ENCODE measurements at places on chromosomes 6 and 20. TPM values are rescaled to one million over a fixed set of nuclear protein-coding genes. Genes with fewer than 3 reads are reported as not detected.

DNA sequence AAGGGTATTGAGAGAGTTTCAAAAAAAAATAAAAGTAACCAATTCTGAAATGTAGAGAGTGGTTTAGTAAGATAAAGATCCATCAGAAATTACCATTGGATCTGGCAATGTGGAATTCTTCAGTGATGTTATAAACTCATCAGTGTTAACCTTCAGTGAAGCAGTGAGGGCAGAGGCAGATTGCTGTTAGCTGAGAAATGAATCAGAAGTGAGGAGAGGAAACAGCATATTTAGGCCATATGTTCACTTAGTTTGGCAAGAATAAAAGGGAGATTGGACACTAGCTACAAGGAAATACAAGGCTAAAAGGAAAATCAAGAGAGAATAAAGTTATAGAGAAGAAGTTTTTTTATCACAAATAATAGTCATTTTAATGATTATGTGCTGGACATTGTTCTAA is 9.6 kb downstream of the KCNQ5 start:
- no peaks in the 10 kb centered on the region for H3K4me1 ChIP-seq
- no peak overlapping the region for H3K4me3 ChIP-seq
- no peak overlapping the region for H3K27ac ChIP-seq
- no peak for DNase-seq
- H3K36me3 ChIP-seq: no peaks in the 10 kb centered on the region
- H3K27me3 ChIP-seq: no peaks in the 10 kb centered on the region

DNA sequence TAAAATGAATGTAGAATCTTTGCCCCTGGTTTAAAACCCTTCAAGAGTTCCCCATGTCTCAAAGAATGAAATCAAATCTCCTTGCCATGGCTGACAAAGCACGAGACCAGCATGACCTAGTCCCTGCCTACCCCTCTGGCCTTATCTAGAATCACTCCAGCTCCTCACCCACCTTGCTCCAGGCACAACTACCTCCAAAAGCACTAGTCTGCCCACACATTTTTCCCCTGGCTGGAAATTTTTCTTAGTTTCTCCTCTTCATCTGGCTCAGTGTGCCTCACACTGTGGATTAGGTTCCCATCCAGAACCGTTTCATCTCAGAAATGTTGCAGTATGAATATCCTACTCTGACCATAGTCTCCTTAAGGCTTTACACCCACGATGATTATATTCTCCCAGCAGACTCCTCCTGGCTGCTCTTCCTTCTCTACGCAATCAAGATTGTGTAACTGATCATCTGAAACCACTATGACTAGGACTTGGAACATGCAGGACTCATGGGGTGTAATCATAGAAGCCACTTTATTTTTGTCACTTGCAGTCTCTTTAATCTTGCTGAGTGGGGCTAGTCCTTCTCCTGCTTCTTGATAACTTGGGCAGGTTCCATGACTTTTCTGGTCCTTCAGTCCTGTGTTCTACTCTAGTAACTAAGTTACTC is 7.8 kb upstream of the MRS2 start:
- no peak overlapping the region for H3K4me3 ChIP-seq
- no peaks in the 10 kb centered on the region for H3K36me3 ChIP-seq
- no peak overlapping the region for H3K27ac ChIP-seq
- no peaks in the 10 kb centered on the region for H3K4me1 ChIP-seq
- DNase-seq: no peak
- no peaks in the 10 kb centered on the region for H3K27me3 ChIP-seq

- H3K27ac ChIP-seq: no peak overlapping the region
- DNase-seq: no peak
- no peak overlapping the region for H3K4me3 ChIP-seq
- H3K27me3 ChIP-seq: peaks cover 47% of the 10 kb centered on the region
Measured at GRCh38 chr20:46158476-46158987, 40.4 kb downstream of the CD40 start.

- no peaks in the 10 kb centered on the region for H3K36me3 ChIP-seq
- no peak overlapping the region for H3K4me3 ChIP-seq
- DNase-seq: no peak
- H3K27ac ChIP-seq: no peak overlapping the region
- no peaks in the 10 kb centered on the region for H3K27me3 ChIP-seq
Measured at GRCh38 chr6:79802657-79803300, 144.6 kb downstream of the ELOVL4 start.

- no peak overlapping the region for H3K4me3 ChIP-seq
- DNase-seq: no peak
- no peaks in the 10 kb centered on the region for H3K36me3 ChIP-seq
- H3K27ac ChIP-seq: no peak overlapping the region
- H3K27me3 ChIP-seq: peaks cover 3% of the 10 kb centered on the region
Measured at GRCh38 chr6:32047539-32047854, 9.3 kb downstream of the CYP21A2 start.

GRCh38 chr6:129749749-129750120 is 39.8 kb upstream of the ARHGAP18 start:
- peaks cover 45% of the 10 kb centered on the region for H3K4me1 ChIP-seq
- no peaks in the 10 kb centered on the region for H3K27me3 ChIP-seq

- no peak overlapping the region for H3K4me3 ChIP-seq
- H3K27ac ChIP-seq: no peak overlapping the region
- no peaks in the 10 kb centered on the region for H3K4me1 ChIP-seq
- no peaks in the 10 kb centered on the region for H3K27me3 ChIP-seq
- H3K36me3 ChIP-seq: no peaks in the 10 kb centered on the region
Measured at GRCh38 chr6:13836170-13836569, 21.8 kb upstream of the MCUR1 start.

- DNase-seq: no peak
- no peak overlapping the region for H3K4me3 ChIP-seq
- no peak overlapping the region for H3K27ac ChIP-seq
Measured at GRCh38 chr20:59074456-59074855, 31.9 kb upstream of the PRELID3B start.

DNA sequence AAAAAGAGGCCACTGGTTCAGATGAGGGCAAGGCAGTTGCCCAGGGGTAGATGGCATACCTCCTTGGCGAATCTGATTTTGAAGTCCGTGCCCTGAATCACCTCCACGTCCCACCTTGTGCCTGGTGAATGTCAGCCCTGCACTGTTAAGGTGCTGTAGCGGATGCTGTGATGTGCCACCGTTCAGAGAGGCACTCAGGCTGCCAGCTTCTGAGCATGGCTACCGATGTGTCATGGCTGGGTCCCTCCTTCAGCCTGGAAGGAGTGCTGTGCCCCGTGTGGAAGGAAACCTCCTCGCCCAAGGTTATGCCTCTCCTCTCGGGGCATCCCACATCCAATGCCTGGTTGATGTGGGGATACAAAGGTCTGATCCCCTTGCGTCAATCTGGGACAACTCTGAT is 43.6 kb downstream of the UST start:
- no peak overlapping the region for H3K27ac ChIP-seq
- DNase-seq: no peak
- no peaks in the 10 kb centered on the region for H3K36me3 ChIP-seq
- H3K27me3 ChIP-seq: no peaks in the 10 kb centered on the region

GRCh38 chr6:131890091-131890490 is 61.1 kb downstream of the CCN2 start:
- no peak for DNase-seq
- peaks cover 40% of the 10 kb centered on the region for H3K36me3 ChIP-seq
- no peaks in the 10 kb centered on the region for H3K27me3 ChIP-seq
- no peak overlapping the region for H3K4me3 ChIP-seq
- no peak overlapping the region for H3K27ac ChIP-seq

DNA sequence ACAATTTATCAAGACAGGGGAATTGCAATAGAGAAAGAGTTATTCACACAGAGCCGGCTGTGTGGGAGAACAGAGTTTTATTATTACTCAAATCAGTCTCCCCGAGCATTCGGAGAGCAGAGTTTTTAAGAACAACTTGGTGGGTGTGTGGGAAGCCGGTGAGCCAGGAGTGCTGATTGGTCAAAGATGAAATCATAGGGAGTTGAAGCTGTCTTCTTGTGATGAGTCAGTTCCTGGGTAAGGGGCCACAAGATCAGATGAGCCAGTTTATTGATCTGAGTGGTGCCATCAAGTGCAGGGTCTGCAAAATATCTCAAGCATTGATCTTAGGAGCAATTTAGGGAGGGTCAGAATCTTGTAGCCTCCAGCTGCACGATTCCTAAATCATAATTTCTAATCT is 50.0 kb upstream of the ECI2 start:
- no peaks in the 10 kb centered on the region for H3K36me3 ChIP-seq

- no peaks in the 10 kb centered on the region for H3K4me1 ChIP-seq
- no peak for DNase-seq
- no peak overlapping the region for H3K27ac ChIP-seq
- no peak overlapping the region for H3K4me3 ChIP-seq
Measured at GRCh38 chr20:2750491-2751251, 49.8 kb downstream of the CPXM1 start.

DNA sequence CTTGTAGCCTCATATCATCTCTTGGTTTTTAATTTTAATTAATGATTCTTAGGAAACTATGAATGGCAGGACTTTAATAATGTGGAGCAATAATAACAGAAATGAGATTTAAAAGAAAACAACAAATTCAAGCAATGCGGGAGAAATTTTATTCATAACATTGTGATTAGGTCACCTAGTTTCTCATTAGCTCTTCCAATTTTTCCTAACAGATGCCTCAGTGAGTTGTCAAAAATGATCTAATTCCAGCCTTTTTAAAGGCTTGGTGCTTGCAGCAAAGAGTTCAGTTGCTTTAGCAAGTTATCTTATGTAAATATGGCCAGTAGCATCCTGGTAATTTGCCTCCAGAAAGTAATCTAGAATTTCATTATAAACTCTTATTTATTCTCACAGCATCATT is 20.4 kb downstream of the PDE7B start:
- no peaks in the 10 kb centered on the region for H3K36me3 ChIP-seq
- no peak overlapping the region for H3K4me3 ChIP-seq
- H3K27me3 ChIP-seq: no peaks in the 10 kb centered on the region
- no peak for DNase-seq
- H3K4me1 ChIP-seq: peaks cover 6% of the 10 kb centered on the region

- H3K4me3 ChIP-seq: no peak overlapping the region
- H3K27ac ChIP-seq: no peak overlapping the region
- peaks cover 16% of the 10 kb centered on the region for H3K4me1 ChIP-seq
Measured at GRCh38 chr6:129677620-129678325, 32.2 kb downstream of the ARHGAP18 start.

- no peak for DNase-seq
- H3K36me3 ChIP-seq: no peaks in the 10 kb centered on the region
- no peak overlapping the region for H3K4me3 ChIP-seq
- peaks cover 9% of the 10 kb centered on the region for H3K4me1 ChIP-seq
Measured at GRCh38 chr6:167227984-167228383, 63.1 kb upstream of the UNC93A start.

CDH22 gene
- not detected for total RNA-seq

LAMA2 gene
- total RNA-seq: 17.9 TPM

WFDC10B gene
- not detected for total RNA-seq

CST4 gene
- not detected for total RNA-seq
